ENCODE measurements at places on chromosomes 11 and 22.

DNA sequence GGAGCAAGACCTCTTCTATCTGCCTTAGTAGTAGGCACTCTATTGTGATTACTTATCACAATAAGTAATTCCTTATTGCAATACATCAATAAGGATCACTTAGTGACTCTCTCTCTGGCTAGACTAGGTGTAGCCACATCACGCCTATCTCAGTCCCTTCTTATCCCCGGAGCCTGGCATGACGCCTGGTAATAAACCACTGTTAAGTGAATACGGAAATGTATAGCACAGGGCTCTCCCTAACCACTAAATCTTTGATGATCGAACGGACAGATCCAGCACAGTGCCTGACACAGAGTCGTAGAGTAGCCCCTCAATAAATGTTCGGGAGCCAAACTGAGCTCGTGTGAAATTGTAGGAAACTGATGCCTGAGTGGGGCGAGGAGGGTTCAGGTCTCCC lies 143.3 kb downstream of the FBXO7 start:
- no peak for DNase-seq

- no peak for DNase-seq
These were observed 394.4 kb downstream of the OPCML start for GRCh38 chr11:133137939-133138338.

DNA sequence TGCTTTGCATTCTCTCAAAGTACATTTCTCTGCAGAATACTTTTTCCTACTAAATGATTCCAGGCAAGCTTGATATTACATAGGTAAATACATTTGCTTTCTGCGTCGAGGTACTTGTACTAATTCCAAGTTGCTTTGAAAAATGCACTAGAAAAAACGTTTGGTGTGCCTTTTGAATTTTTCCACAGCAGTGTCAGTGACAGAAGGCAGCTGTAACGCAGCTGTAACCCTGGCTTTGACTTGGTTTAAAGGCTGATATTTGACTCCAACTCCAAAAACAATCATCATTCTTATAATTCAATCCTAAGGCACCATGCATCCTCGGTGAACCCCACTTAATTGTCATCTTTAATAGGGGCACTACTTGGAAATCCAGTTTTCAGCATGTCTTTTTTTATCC lies 125.0 kb downstream of the MAML2 start:
- no peak for DNase-seq

GRCh38 chr11:95972060-95972459 lies 48.2 kb upstream of the MTMR2 start:
- DNase-seq: no peak

GRCh38 chr11:66593303-66593635 lies 284 bp downstream of the CCS start:
- no peak for DNase-seq

DNA sequence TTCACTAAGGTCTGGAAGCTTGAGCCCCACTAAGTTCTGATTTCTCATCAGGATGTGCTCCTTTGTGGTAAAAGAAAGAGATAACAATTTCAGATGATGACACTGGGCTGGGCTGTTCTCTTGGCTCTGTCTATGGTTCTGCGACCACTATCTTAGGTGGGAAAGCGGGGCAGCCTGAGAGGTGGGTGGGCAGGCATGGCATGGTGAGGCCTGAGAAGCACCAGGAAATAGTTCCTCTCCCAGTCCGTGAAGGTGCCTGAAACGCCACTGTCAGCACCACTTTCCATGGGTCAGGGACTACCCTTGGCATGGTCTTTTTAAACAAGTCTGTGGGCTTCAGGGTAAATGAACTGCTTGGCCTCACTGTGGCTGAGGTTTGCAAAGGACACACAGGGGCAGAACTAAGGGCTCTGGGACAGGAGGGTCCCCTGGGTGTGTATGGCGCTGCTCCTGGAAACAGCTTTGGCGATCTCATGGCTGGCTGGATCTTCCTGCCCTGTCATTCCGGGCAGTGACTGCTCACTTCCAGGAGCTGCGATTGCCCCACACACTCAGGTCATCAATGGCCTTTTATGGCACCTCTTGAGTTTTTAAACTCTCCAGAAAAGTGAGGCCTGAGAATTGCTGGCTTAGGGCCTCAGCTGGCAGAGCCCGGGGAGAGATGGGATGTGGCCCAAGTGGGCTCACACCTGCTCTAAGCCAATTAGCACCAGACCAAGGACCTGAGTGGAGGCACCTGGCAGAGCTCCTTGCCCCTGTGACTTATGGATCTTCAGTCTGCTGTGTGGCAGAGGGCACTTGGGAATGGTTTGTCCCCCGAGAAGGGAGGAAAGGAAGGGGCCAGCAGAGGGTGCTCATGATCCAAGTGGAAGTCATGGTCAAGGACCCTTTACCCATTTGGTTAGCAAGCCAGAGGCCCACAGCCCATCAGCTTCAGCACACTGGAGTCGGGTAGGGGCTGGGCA lies 55.6 kb upstream of the LYVE1 start:
- DNase-seq: no peak

DNA sequence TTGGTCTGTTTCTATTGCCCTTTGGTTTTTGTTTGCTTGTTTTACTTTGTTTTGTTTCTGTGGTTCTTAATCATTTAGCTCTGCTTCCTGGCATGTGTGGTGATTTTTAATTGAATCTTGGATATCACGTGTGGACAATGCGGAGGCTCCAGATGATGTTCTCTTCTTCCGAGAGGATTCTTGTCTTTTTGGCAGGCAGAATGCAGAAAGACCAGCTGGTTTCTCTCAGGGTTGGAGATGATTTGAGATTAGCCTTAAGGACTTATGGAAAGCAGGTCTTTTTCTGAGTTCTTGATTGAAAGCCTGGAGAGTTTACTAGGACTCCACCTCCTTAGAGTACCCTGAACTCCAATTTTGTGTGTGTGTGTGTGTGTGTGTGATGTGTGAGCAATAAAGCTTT lies 21.0 kb upstream of the ANO1 start:
- no peak for DNase-seq

DNA sequence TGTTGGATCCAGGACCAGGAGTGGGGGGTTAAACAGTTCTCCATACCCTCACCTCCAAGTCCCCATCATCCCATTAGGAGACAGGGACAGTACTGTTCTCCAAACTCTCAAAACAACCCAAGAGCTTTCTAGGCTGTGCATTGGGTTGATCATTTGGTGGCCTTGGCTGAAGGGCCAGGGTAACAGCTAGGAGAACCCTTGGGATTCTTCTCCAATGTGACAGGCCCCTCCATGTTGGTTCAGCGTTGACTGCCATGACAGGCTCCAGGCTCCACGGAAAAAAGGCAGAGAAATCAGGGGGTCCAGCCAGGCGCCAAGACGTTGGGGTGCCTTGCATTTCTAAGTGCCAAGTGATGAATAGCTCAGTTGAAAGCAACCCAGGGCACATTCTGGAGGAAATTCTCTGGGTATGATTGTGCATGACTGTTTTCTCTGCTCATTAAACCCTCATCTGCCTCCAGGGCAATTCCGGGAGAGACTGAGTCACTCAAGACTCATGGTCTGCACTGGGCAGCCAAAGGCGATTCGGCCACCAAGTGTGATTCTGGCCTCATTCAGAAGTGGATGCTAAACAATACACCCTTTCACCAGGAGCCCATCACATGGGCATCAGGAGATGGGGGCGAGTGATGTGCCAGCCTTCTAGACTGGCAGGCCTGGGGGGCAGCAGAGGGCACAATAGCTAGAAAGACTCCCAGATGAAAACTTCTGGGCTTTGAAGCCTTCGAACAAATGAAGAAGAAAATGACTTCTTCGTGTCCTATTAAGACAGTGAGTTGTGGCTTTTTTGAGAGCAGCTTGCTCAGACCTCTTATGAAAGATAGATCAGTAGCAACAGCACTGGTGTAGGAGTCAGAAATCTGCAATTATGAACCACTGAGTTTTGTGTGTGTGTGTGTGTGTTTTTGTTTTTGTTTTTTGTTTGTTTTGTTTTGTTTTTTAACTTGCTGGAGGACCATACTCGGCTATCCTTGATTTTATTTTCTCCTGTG lies 27.7 kb downstream of the CD44 start:
- peak; percentile 45 for DNase-seq

DNA sequence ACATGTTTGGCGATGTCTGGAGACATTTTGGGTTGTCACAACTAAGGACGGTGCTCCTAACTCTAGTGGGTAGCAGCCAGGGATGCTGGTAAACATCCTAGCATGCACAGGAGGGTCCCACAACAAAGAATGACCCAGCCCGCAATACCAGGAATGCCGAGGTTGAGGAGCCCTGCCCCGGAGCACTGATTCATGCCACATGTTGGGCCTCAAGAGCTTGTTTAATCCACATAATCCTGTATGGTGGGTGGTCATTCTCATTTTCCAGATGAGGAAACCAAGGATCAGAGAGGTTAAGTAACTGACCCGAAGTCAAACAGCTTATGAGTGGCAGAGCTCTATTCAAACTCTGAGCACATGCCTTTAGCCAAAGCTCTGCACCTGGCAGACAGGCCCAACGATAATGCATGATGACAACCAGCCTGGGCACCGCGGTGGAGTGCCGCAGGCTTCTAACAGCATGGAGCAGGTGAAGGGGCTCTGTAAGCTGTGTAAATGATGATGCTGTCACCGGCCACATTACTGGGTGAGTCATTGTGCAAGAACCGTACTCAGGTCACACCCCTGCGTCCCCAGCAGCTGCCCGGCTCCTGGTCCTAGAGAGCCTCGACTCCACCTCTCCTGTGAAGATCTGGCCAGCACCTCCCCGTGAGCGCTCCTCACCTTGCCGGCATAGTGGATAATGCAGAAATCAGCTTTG lies 58.6 kb downstream of the APOL1 start:
- DNase-seq: no peak

GRCh38 chr11:111344032-111344431 lies 35.0 kb downstream of the POU2AF1 start:
- peak; percentile 6 for DNase-seq

GRCh38 chr22:27220339-27220738 lies 563.0 kb downstream of the MIAT start:
- no peak for DNase-seq

- DNase-seq: no peak
These were observed 663 bp upstream of the BUD13 start for GRCh38 chr11:116773203-116774097.

DNA sequence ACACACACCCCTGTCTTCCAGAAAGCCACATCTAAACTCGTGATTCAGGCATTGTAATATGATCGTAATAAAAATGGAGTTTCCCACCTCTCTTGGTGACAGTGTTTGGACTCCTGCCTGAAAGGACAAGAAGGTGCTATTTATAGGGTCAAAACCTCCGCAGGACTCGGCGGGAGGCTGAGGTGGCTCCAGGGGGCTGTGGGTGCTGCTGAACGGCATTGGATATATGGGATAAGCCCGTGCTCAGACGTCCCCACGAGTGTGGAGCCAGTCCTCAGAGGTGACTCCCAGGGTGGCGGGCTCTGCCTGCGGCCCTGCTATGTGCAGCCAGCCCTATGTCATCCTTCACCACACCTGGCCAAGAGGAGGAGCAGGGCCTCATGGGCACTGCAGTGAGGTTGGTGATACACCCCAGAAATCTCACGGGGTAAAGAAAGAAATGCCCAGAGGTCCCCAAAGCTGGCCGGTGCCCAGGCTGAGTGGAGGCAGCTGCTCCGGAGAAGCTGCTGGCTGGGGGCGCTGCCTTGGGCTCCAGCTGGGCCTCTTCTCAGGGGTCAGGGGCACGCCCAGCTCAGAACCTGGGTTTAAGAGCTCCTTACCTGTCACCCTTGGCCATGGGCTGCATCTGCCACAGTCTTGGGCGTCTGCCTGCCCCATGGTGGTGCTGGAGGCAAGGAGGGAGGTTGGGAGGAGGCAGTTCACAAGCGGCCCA lies 5.1 kb upstream of the OSBPL5 start:
- no peak for DNase-seq

- no peak for DNase-seq
These were observed 238.0 kb upstream of the PLET1 start for GRCh38 chr11:112498701-112499100.

- no peak for DNase-seq
These were observed 259.1 kb downstream of the TBC1D22A start for GRCh38 chr22:47021371-47022074.

GRCh38 chr11:93484716-93485115 lies 58.5 kb downstream of the SMCO4 start:
- no peak for DNase-seq

GRCh38 chr22:44842417-44842816 lies 90.0 kb downstream of the ARHGAP8 start:
- no peak for DNase-seq

DNA sequence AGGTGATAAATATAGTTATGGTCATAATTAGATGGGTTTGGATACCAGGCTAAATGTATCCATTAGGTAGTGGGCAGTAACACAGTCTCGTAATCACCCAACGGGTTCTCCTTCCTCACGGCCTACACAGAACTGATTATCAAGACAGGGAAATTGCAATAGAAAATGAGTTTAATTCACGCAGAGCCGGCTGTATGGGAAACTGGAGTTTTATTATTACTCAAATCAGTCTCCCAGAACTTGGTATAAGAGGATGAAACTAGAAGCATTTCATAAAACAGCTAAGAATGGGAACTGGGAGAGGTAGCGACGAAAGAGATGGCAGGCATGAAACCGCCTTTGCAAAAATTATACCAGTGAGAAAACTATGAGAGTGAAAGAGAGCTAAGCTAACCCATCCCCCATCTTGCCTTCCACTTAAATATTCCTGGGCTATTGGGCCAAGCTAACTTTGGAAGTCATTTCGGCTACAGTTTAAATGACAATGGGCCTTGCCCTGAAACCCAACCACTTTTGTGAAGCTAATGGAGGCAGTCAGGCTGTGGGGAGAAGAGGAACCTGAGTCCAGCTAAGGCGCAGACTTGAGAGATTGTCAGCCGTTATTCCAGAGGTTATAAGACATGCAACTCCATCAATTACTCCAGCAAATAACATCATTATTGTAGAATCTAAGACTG lies 29.6 kb downstream of the CTSC start:
- DNase-seq: no peak

- no peak for DNase-seq
These were observed 10.8 kb upstream of the SLN start for GRCh38 chr11:107722662-107723061.

DNA sequence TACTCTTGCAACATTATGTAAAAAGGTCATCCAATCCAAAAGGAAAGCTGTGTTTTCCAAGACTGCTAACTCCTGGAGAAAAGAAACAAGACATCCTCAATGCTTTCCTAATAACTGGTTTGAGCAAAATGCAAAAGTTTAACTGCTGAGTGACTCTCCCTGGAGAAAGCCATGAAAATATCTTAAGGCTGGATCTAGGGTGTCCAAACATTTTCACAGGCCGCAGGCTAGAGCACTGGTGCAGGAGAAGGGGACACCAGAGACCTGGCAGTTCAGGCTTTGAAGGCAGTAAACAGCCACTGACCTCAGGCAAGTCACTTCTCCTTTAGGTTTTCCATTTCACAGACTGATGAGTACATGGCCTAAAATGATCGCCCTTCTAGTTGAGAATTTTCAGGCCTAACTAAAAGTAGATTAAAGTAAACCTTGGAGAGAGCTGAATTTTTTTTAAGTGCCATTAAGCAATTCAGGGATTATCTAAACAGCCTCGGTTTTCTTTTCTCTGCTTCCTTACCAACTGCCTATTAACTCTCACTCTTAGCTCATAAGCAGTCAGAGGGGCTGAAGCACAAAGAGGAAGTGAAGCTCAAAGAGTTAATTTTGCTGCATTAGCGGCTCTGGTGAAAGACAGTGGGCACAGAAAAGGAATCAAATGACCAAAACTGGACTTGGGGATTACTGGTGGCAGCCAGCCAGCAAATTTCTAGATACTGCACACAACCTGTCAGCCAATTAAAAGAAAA lies 2.3 kb downstream of the CHKA start:
- no peak for DNase-seq

- no peak for DNase-seq
These were observed 35.2 kb downstream of the MOV10L1 start for GRCh38 chr22:50125029-50125428.

- DNase-seq: no peak
These were observed 95.9 kb downstream of the CADM1 start for GRCh38 chr11:115408036-115408921.

All from GOT3 (cell line).